ENCODE measurements at places on chromosomes 2 and 18.

- H3K36me3 ChIP-seq = no peaks in the 10 kb centered on the region
- no peaks in the 10 kb centered on the region for H3K27me3 ChIP-seq
- no peaks in the 10 kb centered on the region for H3K4me1 ChIP-seq
- H3K27ac ChIP-seq = no peak overlapping the region
- DNase-seq = no peak
Measured at GRCh38 chr18:36638224-36638623, 190.6 kb downstream of the TPGS2 start.

DNA sequence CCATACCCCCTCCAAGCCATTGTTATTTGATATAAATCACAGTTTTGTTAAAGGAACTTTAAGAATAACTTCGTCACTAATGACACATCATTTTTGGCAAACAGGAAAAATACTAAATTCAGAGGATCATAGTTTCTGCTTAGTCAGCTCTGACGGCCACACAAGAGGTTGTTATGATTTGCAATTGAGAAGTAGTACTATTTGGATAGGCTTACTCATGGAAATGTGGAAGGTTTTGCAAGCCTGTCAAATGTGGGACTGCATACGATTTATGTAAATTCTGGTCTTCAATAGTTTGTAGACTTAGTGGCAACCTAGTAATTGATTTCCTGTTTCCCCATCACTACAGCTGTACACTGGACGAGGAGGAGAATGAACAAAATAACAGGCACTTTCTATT lies 108.1 kb downstream of the ARHGEF33 start:
- H3K4me1 ChIP-seq = peaks cover 2% of the 10 kb centered on the region
- peaks cover 3% of the 10 kb centered on the region for H3K36me3 ChIP-seq
- H3K27me3 ChIP-seq = no peaks in the 10 kb centered on the region
- H3K27ac ChIP-seq = no peak overlapping the region

- DNase-seq = no peak
- H3K4me3 ChIP-seq = no peak overlapping the region
- no peaks in the 10 kb centered on the region for H3K36me3 ChIP-seq
- H3K27me3 ChIP-seq = no peaks in the 10 kb centered on the region
- H3K4me1 ChIP-seq = no peaks in the 10 kb centered on the region
Measured at GRCh38 chr2:221343524-221343923, 228.6 kb downstream of the EPHA4 start.

DNA sequence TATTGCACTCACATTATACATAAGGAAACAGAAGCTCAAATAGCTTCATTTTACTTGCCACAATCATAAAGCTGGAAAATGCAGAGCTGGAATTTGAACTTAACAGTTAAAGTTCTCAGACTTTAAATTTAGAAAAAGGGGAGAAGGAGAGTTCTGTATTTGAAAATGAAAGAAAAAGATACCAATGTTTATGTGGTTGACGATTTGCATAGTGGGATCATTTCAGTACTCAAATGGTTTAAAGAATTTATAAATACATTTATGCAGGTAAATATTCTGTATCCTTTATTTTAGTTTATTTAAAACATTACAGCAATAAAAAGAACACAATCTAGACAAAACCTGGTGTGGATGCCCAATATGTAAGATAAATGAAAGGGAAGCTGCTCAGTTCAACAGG lies 25.5 kb upstream of the STAT4 start:
- no peak overlapping the region for H3K27ac ChIP-seq
- no peak for DNase-seq
- no peak overlapping the region for H3K4me3 ChIP-seq
- peaks cover 22% of the 10 kb centered on the region for H3K4me1 ChIP-seq
- H3K36me3 ChIP-seq = no peaks in the 10 kb centered on the region

GRCh38 chr18:58264075-58264474 lies 220.0 kb downstream of the NEDD4L start:
- H3K27ac ChIP-seq = no peak overlapping the region
- no peaks in the 10 kb centered on the region for H3K4me1 ChIP-seq

- no peak overlapping the region for H3K4me3 ChIP-seq
- H3K27ac ChIP-seq = no peak overlapping the region
- no peaks in the 10 kb centered on the region for H3K27me3 ChIP-seq
Measured at GRCh38 chr2:124395961-124396360, 370.9 kb downstream of the CNTNAP5 start.

DNA sequence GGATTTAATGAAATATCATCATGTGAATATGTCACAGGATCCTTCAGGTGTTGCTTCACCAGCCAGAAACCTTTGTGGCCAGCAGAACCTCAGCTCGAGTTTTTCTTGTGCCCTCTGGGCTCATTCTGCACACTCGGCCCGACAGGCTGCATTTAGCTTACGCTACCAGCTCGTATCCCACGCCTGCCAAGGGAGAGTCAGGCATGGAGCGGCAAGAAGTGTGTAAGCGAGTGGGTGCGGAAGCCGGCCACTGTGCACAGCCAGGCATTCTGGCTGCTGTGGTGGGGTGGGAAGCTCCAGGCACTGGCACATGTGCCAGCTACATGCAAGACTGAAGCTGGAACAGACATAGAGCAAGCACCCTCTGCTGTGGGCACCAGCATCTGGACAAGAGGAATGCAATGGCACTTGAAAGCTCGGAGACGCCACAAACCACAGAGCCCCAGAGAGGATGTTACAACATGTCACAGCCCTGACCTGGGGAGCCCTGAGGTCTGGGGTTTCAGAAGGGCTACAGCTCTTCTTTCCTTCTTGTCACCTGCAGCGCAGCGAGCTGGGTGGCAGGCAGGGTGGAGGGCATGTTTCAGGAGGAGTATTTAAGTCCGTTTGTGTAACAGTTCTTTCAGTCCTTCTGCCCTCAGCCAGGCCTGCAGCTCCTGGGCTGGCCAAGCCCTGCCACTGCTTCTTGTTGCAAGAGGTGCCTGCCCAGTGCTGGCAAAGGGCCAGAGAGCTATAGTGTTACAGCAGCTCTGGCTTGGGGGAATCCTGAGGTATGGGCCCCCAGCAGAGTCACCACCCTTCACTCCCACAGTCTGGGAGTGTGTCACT lies 257.3 kb upstream of the HNMT start:
- no peak for DNase-seq
- H3K36me3 ChIP-seq = no peaks in the 10 kb centered on the region
- H3K27ac ChIP-seq = no peak overlapping the region
- no peaks in the 10 kb centered on the region for H3K4me1 ChIP-seq
- no peaks in the 10 kb centered on the region for H3K27me3 ChIP-seq

DNA sequence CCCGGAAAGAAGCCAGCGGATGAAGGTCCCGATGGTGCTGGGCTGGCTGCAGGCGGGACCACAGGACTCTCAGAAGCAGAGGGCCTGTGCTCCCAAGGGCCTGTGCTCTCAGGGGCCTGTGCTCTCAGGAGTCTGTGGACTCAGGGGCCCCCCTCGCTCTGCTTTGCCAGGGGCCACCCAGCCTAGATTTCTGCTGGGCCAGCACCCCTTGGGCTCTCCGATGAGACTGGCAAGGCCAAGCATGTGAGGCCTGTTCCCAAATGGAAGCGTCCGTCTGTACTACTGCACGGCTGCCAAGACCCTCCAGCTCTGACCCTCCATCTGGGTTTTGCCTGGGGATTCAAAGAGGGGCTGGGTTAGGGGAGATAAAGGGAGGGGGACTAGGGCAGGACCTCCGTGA lies 54.6 kb downstream of the SH3BP4 start:
- H3K27ac ChIP-seq = no peak overlapping the region
- DNase-seq = no peak
- no peak overlapping the region for H3K4me3 ChIP-seq
- no peaks in the 10 kb centered on the region for H3K27me3 ChIP-seq

DNA sequence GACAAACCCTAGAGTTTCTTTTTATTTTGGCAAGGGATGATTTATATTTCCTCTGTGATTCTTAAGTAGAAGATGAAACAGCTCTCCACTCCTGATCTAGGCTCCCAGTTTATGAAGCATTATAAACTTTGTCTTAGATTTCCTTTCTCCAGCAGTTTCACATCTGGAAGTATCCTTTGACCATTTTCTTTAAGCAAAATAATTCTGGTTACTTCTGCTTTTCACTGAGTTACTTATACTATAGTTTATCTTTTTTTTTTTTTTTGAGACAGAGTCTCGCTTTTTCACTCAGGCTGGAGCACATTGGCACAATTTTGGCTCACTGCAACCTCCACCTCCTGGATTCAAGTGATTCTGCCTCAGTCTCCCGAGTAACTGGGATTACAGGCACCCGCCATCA lies 45.5 kb downstream of the KCMF1 start:
- no peaks in the 10 kb centered on the region for H3K27me3 ChIP-seq
- peaks cover 7% of the 10 kb centered on the region for H3K4me1 ChIP-seq
- no peak for DNase-seq

GRCh38 chr18:35497027-35497369 lies 762 bp downstream of the INO80C start:
- peak overlapping the region; percentile 92 for H3K27ac ChIP-seq
- H3K36me3 ChIP-seq = no peaks in the 10 kb centered on the region
- peaks cover 2% of the 10 kb centered on the region for H3K4me1 ChIP-seq
- peak; percentile 66 for DNase-seq

DNA sequence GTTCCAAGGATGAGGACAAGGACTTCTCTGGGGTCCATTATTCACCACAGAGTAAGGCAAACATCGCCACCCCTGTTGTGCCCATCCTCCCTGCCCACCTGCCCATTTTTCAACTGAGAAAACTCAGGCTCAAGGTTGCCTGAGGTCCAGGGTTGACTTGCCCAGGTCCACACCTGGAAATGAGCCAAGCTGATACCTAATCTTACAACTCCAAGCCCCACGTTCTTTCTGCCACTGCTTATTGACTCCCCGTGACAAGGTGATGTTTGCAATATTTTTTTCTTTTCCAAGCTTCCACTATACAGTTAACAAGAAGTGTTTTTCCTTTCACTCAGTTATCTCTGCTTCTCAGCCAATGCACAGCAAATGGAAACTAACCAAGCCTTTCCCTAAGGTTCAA lies 39.0 kb downstream of the RNF152 start:
- no peak overlapping the region for H3K4me3 ChIP-seq
- no peak for DNase-seq
- H3K27ac ChIP-seq = no peak overlapping the region
- no peaks in the 10 kb centered on the region for H3K27me3 ChIP-seq

- no peaks in the 10 kb centered on the region for H3K4me1 ChIP-seq
- no peaks in the 10 kb centered on the region for H3K27me3 ChIP-seq
- peaks cover 20% of the 10 kb centered on the region for H3K36me3 ChIP-seq
- no peak overlapping the region for H3K4me3 ChIP-seq
Measured at GRCh38 chr2:189046320-189046719, 72.1 kb downstream of the COL3A1 start.

- DNase-seq = no peak
- no peaks in the 10 kb centered on the region for H3K36me3 ChIP-seq
- H3K4me1 ChIP-seq = no peaks in the 10 kb centered on the region
- no peak overlapping the region for H3K4me3 ChIP-seq
- no peak overlapping the region for H3K27ac ChIP-seq
Measured at GRCh38 chr2:174327021-174327840, 7.5 kb upstream of the SP9 start.

DNA sequence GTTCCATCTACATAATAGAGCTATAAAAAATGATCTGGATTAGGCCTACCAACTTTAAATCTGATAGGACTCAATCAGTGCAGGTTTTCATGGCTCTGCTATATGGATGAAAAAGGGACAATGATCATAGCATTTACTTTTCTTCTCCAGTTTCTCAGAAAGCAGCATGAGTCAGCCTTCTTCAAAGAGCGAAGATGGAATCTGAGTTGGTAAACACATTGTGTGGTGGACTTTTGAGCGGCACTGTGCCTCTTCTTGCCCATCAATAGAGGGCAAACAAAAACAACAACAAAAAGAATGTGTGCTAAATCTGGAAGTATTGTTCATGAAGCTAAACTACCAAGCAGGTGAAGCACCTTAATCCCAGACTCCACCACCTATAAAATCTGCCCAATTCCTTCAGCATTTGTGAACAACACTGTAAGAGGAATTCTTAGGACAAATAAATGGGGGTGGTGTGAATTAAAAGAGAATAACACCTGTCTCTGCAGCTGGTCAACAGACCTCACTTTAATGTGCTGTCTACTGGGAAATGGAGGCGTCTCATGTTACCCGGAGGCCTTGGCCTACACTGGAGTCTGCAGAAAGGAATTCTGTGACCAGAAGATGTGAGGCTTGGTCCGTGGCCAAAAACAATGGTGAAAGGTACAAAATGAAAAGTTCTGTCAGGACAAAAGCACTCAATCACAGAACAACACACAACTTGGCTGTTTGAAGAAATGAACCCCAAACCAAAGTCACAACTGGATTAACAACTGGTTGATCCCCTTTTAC lies 609.0 kb downstream of the IRS1 start:
- DNase-seq = no peak
- no peak overlapping the region for H3K4me3 ChIP-seq
- H3K27me3 ChIP-seq = no peaks in the 10 kb centered on the region
- no peak overlapping the region for H3K27ac ChIP-seq
- peaks cover 12% of the 10 kb centered on the region for H3K4me1 ChIP-seq

DNA sequence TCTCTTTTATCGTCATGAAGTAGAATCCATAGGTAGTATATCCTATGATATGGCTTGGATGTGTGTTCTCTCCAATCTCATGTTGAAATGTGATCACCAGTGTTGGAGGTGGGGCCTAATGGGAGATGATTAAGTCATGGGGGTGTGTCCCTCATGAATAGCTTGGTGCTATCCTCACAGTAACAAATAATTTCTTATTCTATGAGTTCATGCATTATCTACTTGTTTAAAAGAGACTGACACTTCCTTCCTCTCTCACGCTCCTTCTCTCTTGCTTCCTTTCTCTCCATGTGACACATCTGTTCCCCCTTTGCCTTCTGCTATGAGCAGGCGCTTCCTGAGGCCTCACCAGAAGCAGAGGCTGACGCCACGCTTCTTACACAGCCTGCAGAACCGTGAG lies 165.6 kb downstream of the MREG start:
- no peaks in the 10 kb centered on the region for H3K36me3 ChIP-seq
- H3K4me1 ChIP-seq = peaks cover 12% of the 10 kb centered on the region
- H3K27me3 ChIP-seq = no peaks in the 10 kb centered on the region
- DNase-seq = no peak

- DNase-seq = peak; percentile 52
- H3K4me3 ChIP-seq = no peak overlapping the region
- no peaks in the 10 kb centered on the region for H3K4me1 ChIP-seq
- no peaks in the 10 kb centered on the region for H3K36me3 ChIP-seq
- no peak overlapping the region for H3K27ac ChIP-seq
- no peaks in the 10 kb centered on the region for H3K27me3 ChIP-seq
Measured at GRCh38 chr2:61900281-61900680, 5.2 kb upstream of the COMMD1 start.

DNA sequence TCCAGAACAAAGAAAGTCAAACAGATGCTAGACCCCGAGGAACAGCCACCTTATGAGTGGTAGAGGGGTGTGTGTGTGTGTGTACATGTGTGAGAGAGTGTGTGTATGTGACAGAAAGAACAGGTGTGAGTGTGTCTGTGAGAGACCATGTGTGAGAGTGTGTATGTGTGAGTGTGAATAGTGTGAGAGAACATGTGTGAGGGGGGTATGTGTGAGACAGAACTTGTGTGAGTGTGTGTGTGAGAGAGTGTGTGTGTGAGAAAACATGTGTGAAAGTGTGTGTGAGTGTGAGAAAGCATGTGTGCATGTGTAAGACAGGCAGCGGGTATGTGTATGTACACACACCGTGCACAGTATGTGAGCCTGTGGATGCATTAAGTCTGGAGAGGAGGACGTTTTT lies 214.3 kb downstream of the SP3 start:
- no peak for DNase-seq
- peaks cover 2% of the 10 kb centered on the region for H3K27me3 ChIP-seq
- no peak overlapping the region for H3K4me3 ChIP-seq

GRCh38 chr2:238696786-238697185 lies 151.1 kb upstream of the TWIST2 start:
- H3K27ac ChIP-seq = no peak overlapping the region
- no peak for DNase-seq
- H3K4me1 ChIP-seq = no peaks in the 10 kb centered on the region
- no peaks in the 10 kb centered on the region for H3K27me3 ChIP-seq

- no peak overlapping the region for H3K4me3 ChIP-seq
- no peak overlapping the region for H3K27ac ChIP-seq
- no peak for DNase-seq
- no peaks in the 10 kb centered on the region for H3K4me1 ChIP-seq
- H3K27me3 ChIP-seq = no peaks in the 10 kb centered on the region
Measured at GRCh38 chr2:239831861-239832489, 193.2 kb downstream of the NDUFA10 start.
